ENCODE measurements at places on chromosomes 6 and 20. TPM values are rescaled to one million over a fixed set of nuclear protein-coding genes. Genes with fewer than 3 reads are reported as not detected.

Gene SLC17A3
- polyA plus RNA-seq: not detected

Gene LGSN
- polyA plus RNA-seq: not detected

Gene MCHR2
- not detected for polyA plus RNA-seq

Gene BTNL2
- not detected for polyA plus RNA-seq

Gene NINL
- 0.79 TPM for polyA plus RNA-seq

Gene NOTCH4
- 0.11 TPM for polyA plus RNA-seq

Gene RAET1L
- 8.5 TPM for polyA plus RNA-seq

DNA sequence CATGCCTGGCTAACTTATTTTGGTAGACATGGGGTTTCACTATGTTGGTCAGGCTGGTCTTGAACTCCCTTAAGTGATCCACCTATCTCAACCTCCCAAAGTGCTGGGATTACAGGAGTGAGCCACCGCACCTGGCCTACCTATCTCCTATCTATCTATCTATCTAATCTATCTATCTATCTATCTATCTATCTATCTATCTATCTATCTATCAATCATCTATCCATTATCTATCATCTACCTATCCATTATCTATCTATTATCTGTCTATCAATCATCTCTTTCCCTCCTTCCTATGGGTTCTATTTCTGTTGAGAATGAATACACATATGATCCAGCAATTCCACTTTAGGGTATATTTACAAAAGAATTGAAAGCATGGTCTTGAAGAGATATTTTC lies 194.2 kb upstream of the ARG1 start:
- H3K27me3 ChIP-seq: no peaks in the 10 kb centered on the region
- H3K27ac ChIP-seq: no peak overlapping the region
- no peak for DNase-seq
- no peaks in the 10 kb centered on the region for H3K36me3 ChIP-seq
- H3K4me1 ChIP-seq: no peaks in the 10 kb centered on the region

GRCh38 chr6:77447254-77447653 lies 16.0 kb downstream of the HTR1B start:
- DNase-seq: no peak
- no peak overlapping the region for H3K27ac ChIP-seq
- no peaks in the 10 kb centered on the region for H3K27me3 ChIP-seq
- H3K4me3 ChIP-seq: no peak overlapping the region
- H3K4me1 ChIP-seq: peaks cover 2% of the 10 kb centered on the region

DNA sequence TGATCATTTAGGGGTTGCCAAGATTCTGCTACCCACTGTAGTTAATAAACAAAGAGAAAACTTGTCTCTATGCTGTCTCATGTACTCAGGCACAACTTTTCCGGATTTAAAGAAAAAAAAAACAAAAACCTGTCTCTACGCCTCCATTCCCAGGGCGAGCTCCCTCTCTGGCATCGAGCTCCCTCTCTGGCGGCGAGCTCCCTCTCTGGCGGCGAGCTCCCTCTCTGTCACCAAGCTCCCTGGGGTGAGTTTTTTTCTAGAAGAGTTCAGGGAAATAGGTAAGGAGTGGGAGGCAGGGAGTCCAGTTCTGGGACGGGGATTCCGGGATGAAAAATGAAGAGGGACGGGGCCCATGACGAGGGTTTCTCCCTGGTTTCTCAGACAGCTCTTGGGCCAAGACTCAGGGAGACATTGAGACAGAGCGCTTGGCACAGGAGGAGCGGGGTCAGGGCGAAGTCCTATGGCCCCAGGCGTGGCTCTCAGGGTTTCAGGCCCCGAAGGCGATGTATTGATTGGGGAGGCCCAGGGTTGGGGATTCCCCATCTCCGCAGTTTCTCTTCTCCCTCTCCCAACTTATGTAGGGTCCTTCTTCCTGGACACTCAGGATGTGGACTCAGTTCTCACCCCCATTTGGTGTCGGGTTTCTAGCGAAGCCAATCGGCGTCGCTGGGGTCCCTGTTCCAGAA lies 16.5 kb upstream of the HLA-A start:
- H3K27me3 ChIP-seq: no peaks in the 10 kb centered on the region
- peaks cover 22% of the 10 kb centered on the region for H3K4me1 ChIP-seq
- peak overlapping the region; percentile 40 for H3K4me3 ChIP-seq
- DNase-seq: no peak
- H3K36me3 ChIP-seq: no peaks in the 10 kb centered on the region

- no peak overlapping the region for H3K4me3 ChIP-seq
- H3K36me3 ChIP-seq: peaks cover 5% of the 10 kb centered on the region
- no peaks in the 10 kb centered on the region for H3K27me3 ChIP-seq
- no peak overlapping the region for H3K27ac ChIP-seq
These were observed 291.0 kb downstream of the ZFAND3 start for GRCh38 chr6:38110481-38110971.
